Aorta (tissue), 5 donors: ENCODE measurements at places on chromosomes 13 and 19.

GRCh38 chr13:24865163-24865953 is 101.4 kb downstream of the RNF17 start:
- H3K36me3 ChIP-seq = no peaks in the 10 kb centered on the region
- no peak overlapping the region for H3K27ac ChIP-seq
- no peak overlapping the region for H3K4me3 ChIP-seq

DNA sequence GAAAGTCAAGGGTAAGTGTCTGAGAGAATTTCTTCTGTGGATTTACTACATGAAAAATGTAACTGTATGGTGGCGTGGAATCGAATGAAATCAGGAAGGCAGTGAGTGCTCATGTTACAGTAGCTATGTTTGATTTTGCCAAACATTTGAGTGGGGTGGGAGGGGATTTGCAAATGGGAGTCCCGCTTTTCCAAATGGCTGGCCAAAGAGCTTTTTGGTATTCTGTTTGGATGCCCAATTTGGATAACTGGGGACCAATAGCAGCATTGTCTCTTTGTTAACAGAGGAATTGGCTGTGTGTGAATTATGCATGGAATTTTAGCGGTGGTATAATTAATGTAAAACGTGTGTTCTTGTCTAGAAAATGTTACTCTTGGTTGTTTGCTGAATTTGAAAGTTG is 17.8 kb downstream of the HNRNPM start:
- H3K27ac ChIP-seq = no peak overlapping the region
- H3K4me1 ChIP-seq = peaks cover 4% of the 10 kb centered on the region
- no peaks in the 10 kb centered on the region for H3K27me3 ChIP-seq

DNA sequence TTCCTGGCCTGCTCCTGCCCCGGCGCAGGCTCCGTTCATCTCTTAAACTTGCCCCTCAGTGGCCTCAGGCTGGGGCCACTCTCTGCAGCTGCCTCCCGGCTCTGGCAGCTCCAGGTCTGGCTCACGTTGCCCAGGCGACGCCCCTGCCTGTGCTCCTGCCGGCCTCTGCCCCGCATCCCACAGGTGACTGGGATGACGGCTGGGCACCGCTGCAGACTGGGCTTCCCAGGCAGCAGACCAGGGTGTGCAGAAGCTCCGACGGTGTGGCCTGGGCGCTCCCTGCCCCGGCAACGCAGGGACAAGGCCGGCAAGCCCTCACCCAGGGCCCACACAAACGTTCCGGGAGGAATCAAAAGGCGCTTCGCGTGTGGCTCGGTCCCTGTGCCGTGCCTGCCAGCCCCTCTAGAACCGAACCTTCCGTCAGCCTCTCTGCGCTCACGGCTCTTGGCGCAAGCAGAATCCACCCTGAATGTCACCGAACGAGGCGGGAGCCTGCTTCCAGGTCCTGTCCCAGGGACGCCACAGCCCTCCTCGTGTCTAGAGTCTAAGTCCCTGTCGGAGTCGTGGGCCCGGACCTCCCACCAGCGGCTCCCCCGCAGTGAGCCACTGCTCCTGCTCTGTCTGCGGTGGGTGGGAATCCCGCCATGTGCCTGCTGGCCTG is 64.8 kb downstream of the MLLT1 start:
- H3K4me1 ChIP-seq = no peaks in the 10 kb centered on the region
- H3K27ac ChIP-seq = no peak overlapping the region
- no peaks in the 10 kb centered on the region for H3K36me3 ChIP-seq
- H3K27me3 ChIP-seq = no peaks in the 10 kb centered on the region
- peak; percentile 42 for DNase-seq

DNA sequence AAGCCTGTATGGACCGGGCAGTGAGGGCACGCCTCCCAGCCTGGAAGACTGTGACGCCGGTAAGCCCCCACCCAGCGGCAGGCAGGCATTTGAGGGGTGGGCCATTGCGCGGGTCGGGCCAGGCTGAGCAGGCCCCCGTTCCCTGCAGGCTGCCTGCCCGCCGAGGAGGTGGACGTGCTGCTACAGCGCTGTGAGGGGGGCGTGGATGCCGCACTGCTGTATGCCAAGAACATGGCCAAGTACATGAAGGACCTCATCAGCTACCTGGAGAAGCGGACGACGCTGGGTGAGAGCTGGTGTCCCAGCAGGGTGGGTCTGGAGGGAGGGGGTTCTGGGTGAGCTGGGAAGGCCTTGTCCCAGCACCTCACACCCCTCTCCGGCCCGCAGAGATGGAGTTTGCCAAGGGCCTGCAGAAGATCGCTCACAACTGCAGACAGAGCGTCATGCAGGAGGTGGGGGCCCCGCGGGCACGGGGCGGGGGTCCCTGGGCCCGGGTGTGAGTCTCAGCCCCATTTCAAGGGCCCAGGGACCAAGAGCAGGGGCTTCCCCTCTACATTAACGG is 7.1 kb downstream of the ARHGAP45 start:
- DNase-seq = peak; percentile 65
- no peaks in the 10 kb centered on the region for H3K27me3 ChIP-seq
- no peak overlapping the region for H3K4me3 ChIP-seq
- no peaks in the 10 kb centered on the region for H3K4me1 ChIP-seq
- no peak overlapping the region for H3K27ac ChIP-seq
- no peaks in the 10 kb centered on the region for H3K36me3 ChIP-seq

GRCh38 chr19:42255766-42256745 is 1.1 kb upstream of the ERF start:
- no peaks in the 10 kb centered on the region for H3K36me3 ChIP-seq
- H3K4me1 ChIP-seq = no peaks in the 10 kb centered on the region
- peak overlapping the region; percentile 84 for H3K27ac ChIP-seq
- DNase-seq = peak; percentile 82

- H3K4me3 ChIP-seq = no peak overlapping the region
- no peak overlapping the region for H3K27ac ChIP-seq
- H3K36me3 ChIP-seq = no peaks in the 10 kb centered on the region
- DNase-seq = peak; percentile 40
- H3K4me1 ChIP-seq = no peaks in the 10 kb centered on the region
- no peaks in the 10 kb centered on the region for H3K27me3 ChIP-seq
Observed at GRCh38 chr13:80707000-80707983, 366.4 kb upstream of the SPRY2 start.

- no peaks in the 10 kb centered on the region for H3K27me3 ChIP-seq
- H3K36me3 ChIP-seq = no peaks in the 10 kb centered on the region
- H3K4me3 ChIP-seq = no peak overlapping the region
- H3K27ac ChIP-seq = no peak overlapping the region
- no peaks in the 10 kb centered on the region for H3K4me1 ChIP-seq
- no peak for DNase-seq
Observed at GRCh38 chr19:41991025-41991424, 3.0 kb downstream of the ATP1A3 start.

- no peaks in the 10 kb centered on the region for H3K36me3 ChIP-seq
- no peaks in the 10 kb centered on the region for H3K27me3 ChIP-seq
- no peak for DNase-seq
- H3K4me3 ChIP-seq = no peak overlapping the region
Observed at GRCh38 chr13:107881362-107881761, 334.0 kb downstream of the LIG4 start.

DNA sequence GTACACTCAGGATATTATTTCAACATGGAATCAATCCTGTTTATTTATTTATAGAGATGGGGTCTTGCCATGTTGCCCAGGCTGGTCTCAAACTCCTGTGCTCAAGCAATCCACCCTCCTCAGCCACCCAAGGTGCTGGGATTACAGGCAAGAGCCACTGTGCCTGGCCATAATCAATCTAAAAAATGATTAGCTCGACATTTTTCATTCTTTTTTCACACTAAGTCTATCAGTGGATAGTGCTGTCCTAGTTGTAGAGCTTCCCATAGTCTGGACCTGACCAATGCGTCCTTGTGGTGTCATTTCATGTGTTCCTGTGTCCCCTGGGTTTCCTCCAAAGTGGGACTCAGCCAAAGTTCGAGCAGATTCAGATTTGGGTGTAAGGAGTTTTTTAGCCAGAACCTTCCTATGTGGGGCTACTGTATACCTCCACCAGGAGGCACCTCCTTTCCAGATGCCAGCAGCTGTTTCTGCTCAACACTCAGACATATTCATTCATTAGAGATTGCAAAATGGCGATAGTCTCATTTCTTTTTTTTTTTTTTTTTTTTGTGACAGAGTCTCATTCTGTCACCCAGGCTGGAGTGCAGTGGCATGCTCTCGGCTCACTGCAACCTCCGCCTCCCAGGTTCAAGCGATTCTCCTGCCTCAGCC is 61.1 kb downstream of the MAP4K1 start:
- no peak for DNase-seq
- H3K4me1 ChIP-seq = no peaks in the 10 kb centered on the region
- H3K27me3 ChIP-seq = no peaks in the 10 kb centered on the region

DNA sequence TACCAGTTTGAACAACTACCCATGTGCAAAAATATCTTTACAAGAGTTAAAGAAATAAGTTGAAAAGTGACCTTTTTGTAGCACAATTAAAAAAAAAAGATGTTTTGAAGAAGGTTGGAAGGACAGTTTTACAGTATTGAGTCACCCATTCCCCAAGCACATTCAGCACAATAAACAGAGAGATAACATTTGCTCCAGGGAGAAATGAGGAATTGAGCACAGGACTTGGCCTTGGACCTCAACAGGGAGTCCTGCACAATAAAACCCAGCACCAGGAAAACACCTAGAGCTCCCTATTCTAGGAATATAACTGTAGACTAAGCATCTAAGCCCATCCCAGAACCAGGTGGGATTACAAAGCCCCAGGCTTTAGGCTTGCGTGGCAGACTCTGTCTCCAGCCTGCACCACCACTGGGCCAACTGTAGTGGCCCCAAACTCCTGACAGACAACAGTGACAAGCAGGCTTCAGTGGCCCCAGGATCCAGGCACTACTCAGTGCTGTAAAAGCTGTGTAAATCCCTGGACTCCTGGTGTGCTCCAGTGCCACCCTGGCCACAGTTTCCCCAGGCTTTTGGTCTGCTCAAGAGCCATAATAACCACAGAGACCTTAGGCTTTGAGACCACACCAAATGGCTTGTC is 857.2 kb downstream of the SLITRK1 start:
- DNase-seq = no peak
- no peak overlapping the region for H3K27ac ChIP-seq
- H3K27me3 ChIP-seq = no peaks in the 10 kb centered on the region
- H3K36me3 ChIP-seq = no peaks in the 10 kb centered on the region

DNA sequence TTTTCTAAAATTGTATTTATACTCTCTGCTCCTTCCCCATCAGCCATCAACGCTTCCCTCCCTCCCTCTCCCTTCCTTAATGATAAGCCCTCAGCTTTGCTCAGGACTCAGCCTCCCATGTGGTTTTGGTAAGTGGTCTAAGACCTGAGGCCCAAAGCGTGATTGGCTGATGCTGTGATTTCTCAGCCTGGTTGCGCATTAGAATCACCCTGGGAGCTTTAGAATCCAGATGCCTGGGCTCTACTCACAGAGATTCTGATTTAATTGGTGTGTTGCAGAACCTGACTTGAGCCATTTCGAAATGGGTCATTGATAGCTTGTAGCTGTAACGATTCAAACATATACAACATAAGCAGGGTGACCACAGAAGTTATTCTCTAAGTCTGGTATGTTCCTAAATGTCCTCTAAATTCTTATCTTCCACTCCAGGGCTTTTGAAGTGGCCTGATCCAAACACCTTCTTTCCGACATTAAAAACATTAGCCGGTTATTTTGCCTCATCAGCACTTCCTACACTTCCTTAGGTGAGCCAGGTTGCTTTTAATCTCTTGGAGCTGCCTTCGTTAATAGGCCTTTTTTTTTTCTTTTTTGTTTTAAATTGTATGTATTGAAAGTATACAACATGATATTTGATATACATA is 60.6 kb downstream of the LRCH1 start:
- no peaks in the 10 kb centered on the region for H3K27me3 ChIP-seq
- H3K4me1 ChIP-seq = peaks cover 5% of the 10 kb centered on the region
- no peak for DNase-seq
- no peaks in the 10 kb centered on the region for H3K36me3 ChIP-seq
- H3K4me3 ChIP-seq = no peak overlapping the region
- H3K27ac ChIP-seq = no peak overlapping the region

DNA sequence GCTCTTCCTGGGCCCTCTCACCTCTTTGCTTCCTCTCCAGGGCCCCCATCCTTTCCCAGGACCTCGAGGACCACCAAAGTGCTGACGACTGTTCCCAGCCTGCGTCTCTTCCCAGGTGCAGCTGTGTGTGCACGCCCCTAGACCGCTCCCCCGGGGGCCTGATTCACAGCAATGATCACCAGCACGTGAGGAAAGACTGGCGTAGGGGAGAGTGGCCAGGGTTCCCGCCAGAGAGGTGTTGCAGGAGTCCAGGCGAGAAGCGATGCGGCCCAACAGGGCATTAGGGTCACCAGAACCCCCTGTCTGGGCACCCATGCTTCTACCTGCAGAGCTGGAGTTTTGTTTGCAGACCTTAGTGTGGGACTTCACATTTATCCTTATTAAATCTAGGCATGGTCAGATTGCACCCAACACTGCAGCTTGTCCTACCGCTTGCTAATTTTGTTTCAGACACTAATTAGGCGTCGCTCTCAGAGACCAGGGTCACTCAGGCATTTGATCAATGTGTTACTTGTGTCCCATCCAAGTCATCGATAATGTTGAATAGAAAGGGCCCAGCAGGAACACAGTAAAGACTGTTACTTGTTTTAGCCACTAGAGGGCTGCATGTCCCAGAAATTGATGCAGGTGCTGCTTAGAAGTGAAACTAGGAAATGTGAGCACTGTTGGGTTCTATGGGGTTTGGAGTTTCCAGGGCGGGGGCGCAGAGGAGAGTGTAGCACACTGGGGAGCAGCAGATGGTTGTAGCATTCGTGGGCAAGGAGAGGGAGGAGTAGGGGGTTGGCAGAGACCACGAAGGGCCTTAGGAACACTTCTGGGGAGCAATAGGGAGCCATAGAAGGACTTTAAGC is 53.2 kb downstream of the CDADC1 start:
- H3K36me3 ChIP-seq = no peaks in the 10 kb centered on the region
- no peaks in the 10 kb centered on the region for H3K27me3 ChIP-seq
- no peaks in the 10 kb centered on the region for H3K4me1 ChIP-seq
- H3K27ac ChIP-seq = no peak overlapping the region
- no peak overlapping the region for H3K4me3 ChIP-seq
- no peak for DNase-seq

DNA sequence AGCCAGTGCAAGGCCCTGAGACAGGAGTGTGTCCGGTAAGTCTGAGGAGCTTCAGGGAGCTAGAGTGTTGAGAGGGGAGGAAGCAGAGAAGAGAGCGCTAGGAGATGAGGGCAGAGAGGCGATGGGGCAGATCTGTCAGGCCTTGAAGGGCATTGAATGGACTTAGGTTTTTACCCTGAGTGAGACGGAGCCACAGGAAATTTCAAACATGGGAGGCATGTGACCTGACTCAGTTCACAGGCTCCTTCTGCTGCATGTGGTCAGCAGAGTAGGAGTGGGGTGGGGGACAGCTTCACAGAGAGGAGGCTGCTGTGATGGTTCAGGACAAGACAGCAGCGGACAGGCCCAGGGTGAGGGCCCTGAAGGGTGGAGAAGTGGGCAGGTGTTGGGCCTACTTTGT is 2.5 kb upstream of the FAM98C start:
- no peak overlapping the region for H3K27ac ChIP-seq
- no peak for DNase-seq
- H3K4me1 ChIP-seq = no peaks in the 10 kb centered on the region
- no peaks in the 10 kb centered on the region for H3K27me3 ChIP-seq
- no peak overlapping the region for H3K4me3 ChIP-seq

DNA sequence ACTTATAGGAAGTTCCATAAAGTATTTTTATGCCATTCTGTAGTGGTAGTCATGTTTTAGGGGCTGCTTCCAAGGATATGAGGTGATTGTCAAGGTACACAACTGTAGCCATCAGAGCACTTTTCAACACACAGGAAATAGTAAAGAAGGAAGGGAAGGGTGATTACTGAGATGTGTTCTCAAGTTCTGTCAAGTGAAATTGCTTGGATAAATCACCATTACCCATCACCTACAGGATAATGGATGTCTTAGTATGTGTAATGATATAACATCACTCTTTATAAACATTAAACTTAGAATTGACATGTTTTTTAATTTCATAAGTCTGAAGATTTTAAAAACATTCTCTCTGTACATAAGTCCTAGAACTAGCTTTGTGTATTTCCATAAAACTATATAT is 487.9 kb downstream of the DCT start:
- no peak for DNase-seq
- H3K36me3 ChIP-seq = no peaks in the 10 kb centered on the region
- H3K4me1 ChIP-seq = no peaks in the 10 kb centered on the region
- no peaks in the 10 kb centered on the region for H3K27me3 ChIP-seq
